ENCODE measurements at places on chromosomes 3 and 15.

DNA sequence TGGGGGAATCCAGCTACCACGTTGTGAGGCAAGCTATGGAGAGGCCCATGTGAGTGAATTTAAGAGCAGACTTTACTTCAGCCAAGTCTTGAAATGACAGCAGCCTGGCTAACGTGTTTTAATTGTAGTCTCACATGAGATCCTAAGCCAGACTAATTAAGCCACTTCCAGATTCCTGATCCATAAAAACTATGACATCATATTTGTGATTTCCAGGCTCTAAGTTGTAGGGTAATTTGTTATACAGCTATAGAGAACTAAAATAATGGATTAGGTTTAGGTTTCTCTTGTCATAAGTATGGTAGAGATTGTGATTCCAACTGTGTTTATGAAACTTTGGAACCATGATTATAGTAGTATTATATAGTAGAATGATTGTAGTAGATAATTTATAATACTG lies 329.5 kb downstream of the DOCK3 start:
- DNase-seq = no peak

DNA sequence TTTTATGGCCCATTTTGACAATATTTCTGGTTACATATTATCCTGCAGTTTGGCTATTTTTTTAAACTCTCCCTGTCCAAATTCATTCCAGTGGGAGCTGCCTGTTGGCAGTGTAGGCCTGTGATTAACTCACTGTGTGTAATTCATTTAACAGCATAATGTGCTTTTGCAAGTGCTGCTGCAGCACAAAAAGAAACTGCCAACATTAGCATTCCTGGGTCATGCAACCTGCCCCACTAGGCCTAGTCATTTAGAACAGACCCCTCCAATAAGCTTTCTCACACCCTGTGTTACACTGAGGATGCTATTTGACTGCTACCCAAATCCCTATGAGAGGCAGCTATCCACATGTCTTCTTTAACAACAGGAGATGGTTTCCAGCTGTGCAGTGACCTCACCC lies 251.2 kb upstream of the UBE2E2 start:
- peak; percentile 22 for DNase-seq

DNA sequence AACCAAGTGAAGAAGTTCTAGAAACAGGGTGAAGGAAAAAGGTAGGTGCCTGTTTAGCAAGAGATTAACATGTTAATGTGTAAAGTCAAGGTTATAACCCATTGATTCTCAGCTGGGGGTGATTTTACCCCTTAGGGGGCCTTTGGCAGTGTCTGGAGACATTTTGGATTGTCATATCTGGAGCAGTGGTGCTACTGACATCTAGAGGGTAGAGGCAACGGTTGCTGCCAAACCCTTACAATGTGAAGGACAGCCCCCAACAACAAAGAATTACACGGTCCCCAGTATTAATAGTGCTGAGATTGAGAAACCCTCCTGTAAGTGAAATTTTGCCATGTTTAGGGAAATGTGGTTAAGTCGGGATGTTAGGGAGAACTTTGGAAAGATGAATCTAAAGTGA lies 74.7 kb downstream of the CRYBG3 start:
- DNase-seq = no peak

GRCh38 chr3:4401441-4401840 lies 65.6 kb downstream of the SUMF1 start:
- no peak for DNase-seq

DNA sequence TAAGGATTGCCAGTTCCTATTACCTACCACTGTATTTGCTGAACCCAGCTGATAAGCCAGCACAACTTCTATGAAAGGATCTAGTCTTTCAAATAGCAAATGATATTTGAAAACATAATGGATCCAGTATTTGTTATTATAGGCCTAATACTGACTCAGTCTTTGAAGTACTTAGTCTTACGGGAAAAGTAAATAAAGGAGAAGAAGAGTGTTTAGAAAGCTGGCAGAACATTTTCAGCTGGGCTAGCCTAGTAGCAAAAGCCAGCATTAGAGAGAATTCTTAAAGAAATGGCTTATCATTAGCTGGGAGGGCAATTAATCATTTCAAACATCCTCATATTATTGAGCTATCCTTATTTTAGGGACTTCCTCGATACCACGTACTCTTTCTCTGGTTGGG lies 101.4 kb upstream of the GOLIM4 start:
- no peak for DNase-seq

DNA sequence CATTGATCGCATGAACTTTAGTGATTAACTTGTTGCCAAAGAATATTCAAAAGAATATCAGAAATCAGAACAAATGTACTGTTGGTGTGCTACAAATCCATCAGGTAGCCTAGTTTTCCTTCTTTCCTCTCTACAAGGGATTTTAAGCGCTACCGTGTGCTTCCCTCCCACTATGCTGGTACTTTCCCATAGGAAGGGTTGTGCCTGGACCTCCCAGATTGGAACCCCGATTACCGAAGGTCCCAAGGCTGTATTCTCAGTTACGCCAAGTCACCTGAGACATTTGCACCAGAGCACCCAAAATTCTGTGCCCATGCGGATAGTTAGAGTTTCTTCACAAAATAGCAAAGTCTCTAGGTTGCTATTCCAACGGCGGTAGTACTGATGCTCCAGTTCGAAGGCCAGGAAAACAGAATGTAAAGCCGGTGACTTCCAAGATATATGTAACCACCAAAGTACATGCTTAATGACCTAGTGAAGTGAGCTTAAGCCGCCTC lies 23.4 kb upstream of the GATM start:
- DNase-seq = no peak

GRCh38 chr15:68550498-68551295 lies 28.1 kb upstream of the CORO2B start:
- DNase-seq = peak; percentile 64

DNA sequence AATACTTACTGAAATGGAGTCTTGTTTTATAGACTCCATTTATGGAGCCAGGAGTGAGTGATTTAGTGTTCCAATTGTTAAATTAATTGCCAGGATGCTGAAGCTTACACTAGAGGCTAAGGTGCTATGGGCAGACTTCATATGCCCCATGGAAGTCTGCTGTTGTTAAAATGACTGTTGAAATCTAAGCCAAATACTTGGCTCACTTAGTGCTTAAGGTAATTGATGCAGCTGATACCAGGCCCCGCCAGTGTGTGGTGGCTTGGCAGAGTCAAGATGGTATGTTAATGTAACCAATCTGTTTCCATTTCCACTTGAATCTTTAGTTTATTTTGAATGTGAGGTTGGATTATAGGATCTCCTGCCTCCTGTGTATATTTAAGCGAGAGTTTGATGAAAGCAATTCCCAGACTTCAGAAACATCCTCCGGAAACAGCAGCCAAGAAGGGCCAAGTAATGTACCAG lies 187.1 kb downstream of the ITPR1 start:
- no peak for DNase-seq

- peak; percentile 62 for DNase-seq
Observed at GRCh38 chr15:53837263-53837662, 77.8 kb upstream of the WDR72 start.

Data from kidney tubule cell (primary cell).